Stimulated activated CD4-positive, alpha-beta T cell treated with anti-CD3 and anti-CD28 coated beads, Interleukin-15, amount 100 ng/mL, for 1 hour (primary cell): ENCODE measurements at places on chromosomes 4 and X.

DNA sequence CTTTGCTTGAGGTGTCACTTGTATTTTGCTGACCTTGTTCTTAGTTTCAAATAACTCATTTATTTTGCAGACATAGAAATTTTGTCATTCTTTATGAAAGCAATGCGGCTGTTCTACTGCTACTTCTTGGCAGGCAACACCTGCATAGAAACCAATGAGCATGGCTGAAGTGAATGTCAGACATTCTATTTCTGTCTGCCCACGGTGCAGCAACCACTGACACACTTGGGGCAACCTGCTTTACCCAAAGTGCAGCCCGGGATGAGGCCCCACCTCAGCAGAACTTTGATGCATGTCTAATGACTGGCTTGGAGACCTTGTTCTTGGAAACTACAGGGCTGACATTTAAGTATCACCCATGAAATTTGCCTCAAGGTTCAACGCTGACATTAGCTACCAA lies 93.6 kb downstream of the RBM47 start:
- DNase-seq = no peak

DNA sequence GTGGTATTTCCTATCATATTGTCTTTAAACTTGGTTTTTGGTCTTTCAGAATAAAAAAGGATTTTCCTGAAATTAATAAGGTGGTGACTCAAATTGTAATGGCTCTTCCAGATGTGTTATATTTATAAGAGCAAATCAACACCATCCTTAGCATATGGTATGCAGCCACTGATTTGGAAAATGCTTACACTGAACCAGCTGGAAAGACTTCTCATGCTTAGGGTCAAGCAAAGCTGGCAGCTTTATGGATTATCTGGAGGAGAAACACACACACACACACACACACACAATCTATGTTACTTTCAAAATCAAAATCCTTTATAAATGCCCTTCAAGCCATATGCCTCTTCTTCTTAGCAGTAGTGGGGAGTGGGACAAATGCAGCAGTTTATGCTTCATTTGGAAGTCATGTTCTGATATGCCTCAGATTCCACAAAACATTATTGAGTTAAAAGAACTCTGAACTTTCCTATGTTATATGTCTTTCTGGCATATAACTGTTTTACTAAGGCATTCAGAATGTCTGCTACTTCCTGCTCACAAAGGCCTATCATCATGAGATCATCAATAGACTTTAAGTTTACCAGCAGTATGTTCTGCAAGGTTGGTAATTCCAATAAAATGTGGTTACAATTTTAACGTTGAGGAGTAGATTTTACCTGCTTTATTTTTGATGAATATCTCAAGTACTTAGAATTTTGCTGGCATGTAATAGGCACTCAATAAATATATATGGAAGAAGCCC lies 72.9 kb upstream of the PRDM5 start:
- no peak for DNase-seq

GRCh38 chrX:115602729-115603389 lies 41.9 kb downstream of the PLS3 start:
- no peak for DNase-seq

- no peak for DNase-seq
Measured at GRCh38 chrX:68196939-68197791, 236.1 kb downstream of the OPHN1 start.

DNA sequence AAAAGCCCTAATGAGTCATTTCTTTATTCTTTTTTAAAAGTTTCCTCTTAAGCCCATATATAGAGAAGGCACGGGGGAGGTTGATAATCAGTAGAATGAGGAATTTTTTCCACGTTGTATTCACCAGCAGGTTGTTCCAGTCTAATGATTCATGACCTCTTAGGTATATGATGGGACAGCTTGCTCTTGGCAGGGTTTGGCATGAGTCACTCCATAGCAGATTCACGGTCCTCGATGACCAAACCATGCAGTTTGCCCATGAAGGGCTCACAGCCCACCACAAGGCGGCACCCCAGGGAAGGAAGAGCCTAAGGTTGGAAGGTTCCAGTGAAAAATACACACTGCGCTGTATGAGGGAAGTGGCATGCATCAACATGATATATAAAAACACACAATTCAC lies 623.8 kb upstream of the DIPK2B start:
- DNase-seq = no peak

DNA sequence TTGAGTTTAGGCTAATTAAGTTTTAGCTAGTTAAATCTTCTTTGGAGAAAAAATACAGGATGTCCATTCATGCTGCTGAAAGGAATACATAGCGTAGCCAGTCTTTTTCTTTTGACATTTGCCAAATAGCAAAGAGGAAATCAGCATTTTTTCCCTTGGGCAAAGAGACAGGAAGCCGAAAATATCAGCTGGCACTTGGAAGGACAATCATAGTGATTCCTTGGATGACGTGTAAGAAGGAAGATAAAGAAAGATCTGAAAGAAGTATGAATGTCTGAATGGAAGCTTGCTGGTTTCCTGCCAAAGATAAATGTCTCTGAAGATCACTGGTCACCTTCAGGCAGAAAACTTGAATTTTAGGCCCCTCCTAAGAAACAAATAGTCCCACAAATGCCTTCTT lies 44.2 kb downstream of the SLITRK2 start:
- DNase-seq = no peak

DNA sequence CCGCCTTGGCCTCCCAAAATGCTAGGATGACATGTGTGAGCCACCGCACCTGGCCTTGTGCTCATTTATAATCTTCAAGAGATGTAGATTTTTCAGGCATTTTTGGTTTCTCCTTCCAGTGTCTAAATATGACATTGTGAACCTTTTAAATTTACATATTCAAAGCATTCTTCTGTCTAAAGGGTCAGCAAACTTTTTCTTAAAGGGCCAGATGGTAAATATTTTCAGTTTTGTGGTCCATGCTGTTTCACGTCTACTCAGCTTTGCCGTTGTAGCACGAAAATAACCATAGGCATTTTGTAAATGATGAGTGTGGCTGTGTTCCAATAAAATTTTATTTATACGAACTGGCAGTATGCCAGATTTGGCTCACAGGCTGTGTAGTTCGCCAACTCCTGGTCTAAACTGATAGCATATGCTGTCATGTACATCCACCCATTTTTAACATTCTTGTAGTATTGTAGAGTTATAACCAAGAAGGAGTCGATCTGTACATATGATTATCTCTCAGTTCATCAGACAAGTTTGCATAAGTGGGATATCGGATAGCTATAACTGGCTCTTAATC lies 12.7 kb upstream of the GCNA start:
- no peak for DNase-seq

- DNase-seq = no peak
Measured at GRCh38 chrX:6307156-6307555, 78.5 kb upstream of the NLGN4X start.

- no peak for DNase-seq
Measured at GRCh38 chr4:15402974-15403373, 24.9 kb upstream of the C1QTNF7 start.

- DNase-seq = no peak
Measured at GRCh38 chr4:138646383-138646782, 369.2 kb upstream of the NOCT start.

GRCh38 chr4:164821711-164822110 lies 55.3 kb upstream of the APELA start:
- no peak for DNase-seq

DNA sequence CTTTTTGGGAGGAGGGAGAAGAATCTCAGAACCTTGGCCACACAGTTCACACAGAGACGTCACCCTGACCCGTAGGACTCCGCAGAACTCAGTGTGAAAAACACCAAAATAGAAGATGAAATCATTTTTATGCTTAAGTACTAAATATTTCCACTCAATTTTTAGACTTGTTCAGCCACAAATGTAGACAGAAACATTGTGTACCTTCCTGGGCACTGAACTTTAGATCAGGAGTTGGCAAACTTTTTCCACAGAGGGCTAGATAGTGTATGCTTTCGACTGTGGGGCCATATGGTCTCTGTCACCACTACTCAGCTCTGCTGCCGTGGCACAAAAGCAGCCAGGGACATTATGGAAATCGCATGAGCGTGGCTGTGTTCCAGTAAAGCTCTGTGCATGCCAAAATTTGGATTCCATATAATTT lies 61.8 kb upstream of the STOX2 start:
- no peak for DNase-seq

- no peak for DNase-seq
Measured at GRCh38 chr4:145552181-145552822, 66.9 kb upstream of the MMAA start.

DNA sequence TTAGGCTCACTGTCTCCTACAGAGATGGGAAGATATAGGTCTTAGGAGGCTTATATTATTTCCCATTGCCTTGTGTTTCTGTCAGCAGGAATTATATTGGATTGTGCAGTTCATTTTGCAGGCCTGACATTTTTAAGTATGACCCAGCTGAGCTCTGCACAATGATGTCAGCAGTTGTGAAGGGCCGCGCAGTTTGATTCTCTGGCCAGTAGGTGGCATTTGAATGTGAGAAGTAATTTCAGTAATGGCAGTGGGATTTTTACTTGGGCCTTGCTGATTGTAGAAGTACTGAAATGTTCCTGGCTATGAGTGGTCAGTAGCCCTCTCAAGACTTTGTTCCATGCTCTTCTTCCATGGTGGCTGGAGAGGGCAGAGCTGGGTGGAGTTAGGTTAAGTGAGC lies 247.2 kb upstream of the MTMR8 start:
- DNase-seq = no peak

DNA sequence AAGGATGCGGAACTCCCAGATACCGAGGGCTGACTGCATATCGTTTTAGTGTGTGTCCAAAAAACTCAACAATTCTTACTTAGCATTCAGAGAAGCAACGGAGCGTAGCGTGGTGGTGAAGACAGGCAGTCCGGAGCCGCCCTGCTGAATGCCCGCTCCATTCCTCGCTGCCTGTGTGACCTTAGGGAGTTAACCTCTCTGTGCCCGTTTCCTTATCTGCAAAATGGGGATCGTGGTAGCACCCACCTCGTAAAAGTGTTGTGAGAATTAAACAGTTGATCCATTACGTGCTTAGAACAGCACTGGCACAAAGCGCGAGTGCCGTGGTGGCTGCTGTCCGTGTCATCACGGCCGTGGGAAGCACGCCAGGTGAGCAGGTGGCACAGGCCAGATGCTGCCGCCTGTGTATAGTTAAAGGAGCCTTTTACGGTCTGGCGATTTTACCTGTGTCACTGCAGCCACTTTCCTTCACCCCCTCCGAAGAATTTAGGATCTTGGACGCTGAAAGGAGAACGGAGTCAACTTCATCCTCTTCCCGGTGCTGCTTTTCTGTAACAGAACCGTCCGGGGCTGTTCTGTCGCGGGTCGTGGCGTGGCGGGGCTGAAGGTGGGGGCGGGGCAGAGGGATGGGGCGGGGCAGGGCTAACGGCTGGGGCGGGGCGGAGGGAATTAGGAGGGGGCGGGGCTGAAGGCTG lies 885 bp downstream of the CCDC110 start:
- DNase-seq = no peak

DNA sequence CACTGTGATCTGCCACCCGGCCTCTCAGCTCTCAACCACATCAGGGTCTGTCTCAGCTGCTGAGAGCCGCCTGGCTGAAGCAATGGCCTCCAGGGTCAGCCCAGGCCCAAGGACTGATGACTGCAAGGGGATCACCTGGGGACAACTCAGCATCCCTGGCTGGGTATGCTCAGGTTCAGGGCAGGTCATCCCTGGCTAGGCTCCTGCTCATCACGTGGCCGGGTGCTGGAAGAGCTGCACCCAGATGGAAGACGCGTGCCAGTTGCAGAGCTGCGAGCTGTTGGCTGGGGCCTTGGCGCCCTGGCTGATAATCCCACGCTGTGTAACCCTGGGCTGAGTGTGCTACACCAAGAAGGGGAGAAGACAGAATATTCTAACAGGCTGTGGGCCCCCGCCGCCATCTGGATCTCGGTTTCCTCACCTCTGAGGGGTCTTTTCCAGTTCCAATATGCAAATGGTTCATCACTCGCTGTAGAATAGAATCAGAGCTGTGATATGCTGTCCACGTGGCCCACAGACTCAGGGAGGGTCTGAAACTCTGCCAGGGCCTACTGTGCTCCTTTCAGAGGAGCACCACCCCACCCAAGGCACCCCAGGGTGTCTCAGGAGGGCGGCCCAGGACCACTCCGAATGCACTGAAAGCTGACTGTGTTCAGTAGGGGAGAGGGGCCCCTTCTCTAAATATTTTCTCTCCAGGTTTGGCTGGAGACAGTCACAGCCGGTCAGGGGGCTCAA lies 338.8 kb downstream of the BCOR start:
- DNase-seq = no peak

DNA sequence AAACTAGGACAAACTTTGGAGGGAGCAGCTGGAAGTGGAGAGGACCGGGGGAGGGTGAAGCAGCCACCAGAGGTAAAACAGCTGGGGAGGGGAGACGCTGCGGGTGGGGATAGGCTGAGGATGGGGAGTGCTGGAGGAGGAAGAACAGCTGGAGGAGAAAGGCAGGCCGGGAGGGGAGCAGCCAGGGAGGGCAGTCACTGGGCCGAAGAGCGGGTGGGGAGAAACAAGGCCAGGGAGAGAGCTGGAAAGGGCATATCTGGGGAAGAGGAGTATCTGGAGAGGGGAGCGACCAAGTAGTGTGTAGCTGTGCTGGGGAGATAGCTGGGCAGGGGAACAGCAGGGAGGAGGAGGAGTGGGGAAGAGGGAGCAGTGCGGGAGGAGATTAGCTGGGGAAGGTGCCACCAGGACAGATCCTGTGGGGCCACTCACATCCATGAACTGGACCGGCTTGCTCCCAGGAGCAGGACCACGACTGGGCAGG lies 2.7 kb downstream of the SLC38A5 start:
- DNase-seq = no peak

DNA sequence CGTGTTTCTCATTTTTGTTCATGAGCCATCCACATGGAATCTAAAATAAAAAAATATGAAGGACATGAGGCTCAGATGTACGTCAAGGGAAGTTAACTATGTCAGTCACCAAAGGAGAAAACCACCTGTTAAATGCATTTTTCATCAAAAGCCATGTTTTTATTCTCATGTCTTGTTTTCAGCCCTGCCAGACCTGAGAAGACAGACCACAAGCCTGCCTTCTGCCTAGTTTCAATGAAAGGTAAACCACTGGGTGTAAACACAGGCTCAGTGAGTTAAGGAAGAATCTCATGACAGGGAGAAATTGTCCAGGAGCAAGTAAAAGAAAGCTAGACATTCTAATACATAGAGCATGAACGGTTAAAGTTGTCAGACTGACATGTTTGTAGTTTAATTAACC lies 52.3 kb upstream of the TNIP3 start:
- DNase-seq = no peak

GRCh38 chr4:81039351-81039972 lies 9.0 kb downstream of the BMP3 start:
- no peak for DNase-seq

DNA sequence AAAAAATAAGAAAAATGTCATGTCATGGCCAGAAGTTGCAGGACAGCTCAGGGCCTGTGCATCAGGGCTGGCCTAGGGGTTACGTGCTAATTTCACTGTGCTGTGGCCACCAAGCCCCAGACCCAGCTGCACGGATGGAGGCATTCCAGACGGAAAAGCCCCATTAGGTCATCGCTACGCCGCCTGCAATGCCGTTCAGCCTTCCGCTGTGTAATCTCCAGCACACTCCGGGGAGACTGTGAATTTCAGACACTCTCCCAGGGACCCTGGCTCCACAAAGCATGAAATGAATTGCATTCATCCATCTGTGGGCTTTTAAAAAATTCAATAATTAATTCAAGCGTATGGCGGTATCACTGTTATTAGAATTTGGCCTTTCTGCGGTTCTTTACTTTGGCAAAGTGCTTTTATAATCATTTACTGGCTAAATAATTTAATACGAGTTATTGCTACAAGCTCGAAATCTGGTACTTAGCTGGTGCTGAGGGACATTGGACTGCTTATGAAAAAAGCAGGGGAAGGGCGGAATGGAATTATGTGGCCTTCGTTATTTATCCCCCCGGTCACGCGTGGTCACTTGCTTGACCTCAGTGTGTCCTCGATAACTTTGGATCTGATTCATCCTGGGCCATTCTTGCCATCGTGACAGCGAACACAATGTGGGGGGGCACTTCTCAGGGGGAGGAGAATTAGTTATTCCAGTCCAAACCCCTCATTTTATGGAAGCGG lies 9.0 kb upstream of the NSG1 start:
- DNase-seq = no peak
